CD14-positive monocyte (primary cell): ENCODE measurements at places on chromosomes 4 and X.

- no peak for DNase-seq
Measured at GRCh38 chr4:149985981-149986380, 92.3 kb upstream of the DCLK2 start.

GRCh38 chr4:179855469-179855868, 2387.7 kb upstream of the TENM3 start:
- no peak for DNase-seq

- no peak for DNase-seq
Measured at GRCh38 chr4:69849297-69849696, 10.6 kb downstream of the SULT1E1 start.

GRCh38 chr4:47640911-47641310, 155.8 kb downstream of the ATP10D start:
- DNase-seq: no peak

GRCh38 chr4:48558819-48559218, 68.8 kb downstream of the ZAR1 start:
- no peak for DNase-seq

DNA sequence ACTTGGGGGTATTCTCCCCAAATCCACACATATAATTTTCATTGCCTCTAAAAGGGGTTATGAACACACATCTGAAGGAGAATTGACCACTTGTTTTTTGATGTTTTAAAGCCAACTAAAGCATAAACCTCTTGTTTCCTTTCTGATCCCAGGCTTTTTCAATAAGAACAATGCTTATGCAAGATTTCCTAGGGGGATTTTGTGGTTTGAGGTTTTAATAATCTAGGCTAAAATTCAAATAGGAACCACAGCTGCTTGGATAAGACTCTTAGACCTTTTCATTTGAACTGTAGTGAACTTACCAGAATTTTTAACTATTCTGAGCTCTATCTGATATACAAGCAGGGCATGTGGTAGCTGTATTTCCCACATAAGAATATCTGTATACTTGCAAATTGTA, 651.1 kb downstream of the ANKRD50 start:
- DNase-seq: no peak

DNA sequence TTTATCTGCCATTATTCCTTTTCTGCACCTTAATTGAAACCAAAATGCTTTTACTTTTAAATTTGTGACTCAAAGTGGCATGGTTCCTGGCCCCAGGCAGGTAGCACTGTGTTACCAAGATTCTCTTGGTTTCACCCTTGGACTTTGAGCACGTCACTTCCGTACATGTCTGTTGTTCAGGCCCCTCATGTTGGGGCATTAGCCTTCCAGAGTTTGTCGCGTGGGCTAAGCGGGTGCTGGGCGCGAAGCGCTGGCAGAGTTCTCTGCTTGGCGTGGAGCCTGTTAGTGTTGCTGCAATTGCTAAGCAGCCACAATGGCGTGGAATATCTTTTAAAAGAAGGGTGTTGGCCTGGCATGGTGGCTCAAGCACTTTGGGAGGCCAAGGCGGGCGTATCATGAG, 14.0 kb upstream of the TADA2B start:
- DNase-seq: no peak

- no peak for DNase-seq
Measured at GRCh38 chrX:79080141-79080540, 64.3 kb upstream of the GPR174 start.

DNA sequence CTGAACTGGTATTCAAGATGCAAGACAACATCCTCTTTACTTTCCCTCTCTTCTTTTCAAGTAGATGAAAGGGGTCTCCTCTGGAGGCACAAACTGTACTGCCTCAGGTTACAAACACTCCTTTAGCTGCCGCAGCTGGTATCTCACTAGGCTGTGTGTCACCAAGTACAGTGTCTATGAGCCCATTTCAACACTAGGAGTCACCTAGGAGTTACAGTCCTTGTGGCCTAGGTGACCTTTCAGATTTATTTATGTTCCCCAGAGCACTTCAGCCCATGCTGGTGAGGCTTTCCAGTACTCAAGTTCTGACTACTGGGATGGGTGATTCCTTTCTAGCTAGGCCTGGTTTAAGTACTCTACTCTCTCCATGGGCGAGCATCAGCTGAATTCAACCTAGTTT, 32.4 kb upstream of the TMLHE start:
- DNase-seq: no peak

- no peak for DNase-seq
Measured at GRCh38 chrX:75303795-75304194, 29.9 kb downstream of the UPRT start.

GRCh38 chr4:125624951-125625350, 310.2 kb downstream of the FAT4 start:
- no peak for DNase-seq
